NK-92 treated with Interleukin-12 subunit alpha and Interleukin-12 subunit beta, amount 100 ng/mL, for 24 hours (cell line): ENCODE measurements at places on chromosomes 4 and X.

- no peak for DNase-seq
Observed at GRCh38 chrX:15576019-15576418, 24.7 kb downstream of the ACE2 start.

DNA sequence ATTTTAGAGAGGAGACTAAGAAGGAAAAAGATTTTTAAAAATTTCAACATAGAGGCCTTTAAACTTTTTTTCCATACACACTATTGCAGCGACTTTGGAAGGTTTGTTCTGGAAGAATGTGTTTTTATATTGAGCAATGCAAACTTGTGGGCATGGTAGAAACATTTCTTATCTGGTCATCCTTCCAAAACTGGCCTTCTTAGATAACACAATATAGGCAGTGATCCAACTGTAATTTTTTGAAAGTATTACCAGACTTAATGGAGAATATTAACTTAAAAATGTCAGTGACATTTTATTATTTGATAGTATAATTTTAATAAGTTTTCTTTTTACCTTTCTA lies 25.6 kb downstream of the FHDC1 start:
- no peak for DNase-seq

DNA sequence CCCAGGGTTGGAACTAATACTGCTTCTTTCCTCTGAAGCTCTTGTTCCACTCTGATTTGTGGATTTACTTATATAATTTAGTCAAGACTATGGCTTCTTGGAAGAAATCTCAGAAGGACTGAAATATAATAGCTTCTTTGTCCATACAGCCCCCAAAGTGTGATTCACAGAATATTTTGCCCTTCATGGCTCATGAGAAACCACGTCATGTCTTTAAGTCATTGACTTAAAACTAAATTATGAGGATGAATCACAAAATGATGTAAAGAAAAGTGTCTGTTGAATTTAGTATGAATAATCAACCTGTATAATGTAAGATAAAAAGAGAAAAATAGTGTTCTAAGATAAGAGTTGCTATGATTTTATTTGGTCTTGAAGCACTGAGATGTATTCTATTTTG lies 43.3 kb upstream of the AGA start:
- no peak for DNase-seq

- DNase-seq: peak; percentile 27
Observed at GRCh38 chr4:62402088-62402806, 1202.1 kb downstream of the ADGRL3 start.

- DNase-seq: no peak
Observed at GRCh38 chrX:12611471-12611870, 179.7 kb upstream of the PRPS2 start.

DNA sequence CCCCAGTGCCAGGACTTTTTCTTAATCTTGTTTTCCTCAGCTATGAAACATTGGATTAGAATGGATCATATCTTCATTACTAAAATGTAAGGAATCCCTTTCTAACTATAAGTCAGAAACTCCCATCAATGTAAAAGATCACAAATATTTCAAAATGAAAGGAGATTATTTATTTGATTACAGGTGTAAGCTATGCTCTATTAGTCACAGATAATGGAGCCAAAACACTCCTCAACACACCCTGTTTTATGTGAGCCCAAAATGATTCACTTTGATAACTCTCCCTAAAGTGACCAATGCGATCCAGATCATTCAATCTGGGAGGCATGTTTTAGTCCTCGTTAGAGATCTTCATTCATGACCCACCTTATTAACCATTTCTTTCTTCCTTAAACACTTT lies 566.7 kb upstream of the TENM3 start:
- no peak for DNase-seq

DNA sequence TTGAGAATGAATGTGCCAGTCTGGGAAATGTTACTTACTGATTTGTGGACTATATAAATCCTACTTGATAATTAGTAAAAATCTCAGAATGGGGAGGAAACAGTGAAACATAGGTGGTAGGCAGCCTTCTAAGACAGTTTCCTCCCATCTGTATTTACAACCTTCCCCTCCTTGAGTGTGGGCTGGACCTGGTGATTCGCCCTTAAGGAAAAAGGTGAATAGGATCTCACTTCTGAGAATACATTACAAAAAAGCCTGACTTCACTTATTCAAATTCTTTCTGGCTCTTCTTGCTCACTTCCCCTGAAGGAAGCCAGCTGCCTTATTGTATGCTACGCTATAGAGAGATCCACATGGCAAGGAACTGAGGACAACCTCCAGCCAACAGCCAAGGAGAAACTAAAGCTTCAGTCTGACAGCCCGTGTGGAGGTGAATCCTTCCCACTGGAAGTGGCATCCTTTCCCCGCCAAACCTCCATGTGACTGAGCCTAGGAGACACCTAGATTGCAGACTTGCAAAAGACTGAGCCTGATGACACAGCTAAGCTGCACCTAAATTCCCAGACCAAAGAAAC lies 585.0 kb downstream of the STPG2 start:
- DNase-seq: no peak

- DNase-seq: no peak
Observed at GRCh38 chrX:97306771-97307470, 423.2 kb downstream of the RPA4 start.

GRCh38 chr4:113718252-113718651 lies 43.3 kb downstream of the CAMK2D start:
- DNase-seq: no peak

- no peak for DNase-seq
Observed at GRCh38 chr4:163588532-163588931, 94.0 kb downstream of the TMA16 start.

DNA sequence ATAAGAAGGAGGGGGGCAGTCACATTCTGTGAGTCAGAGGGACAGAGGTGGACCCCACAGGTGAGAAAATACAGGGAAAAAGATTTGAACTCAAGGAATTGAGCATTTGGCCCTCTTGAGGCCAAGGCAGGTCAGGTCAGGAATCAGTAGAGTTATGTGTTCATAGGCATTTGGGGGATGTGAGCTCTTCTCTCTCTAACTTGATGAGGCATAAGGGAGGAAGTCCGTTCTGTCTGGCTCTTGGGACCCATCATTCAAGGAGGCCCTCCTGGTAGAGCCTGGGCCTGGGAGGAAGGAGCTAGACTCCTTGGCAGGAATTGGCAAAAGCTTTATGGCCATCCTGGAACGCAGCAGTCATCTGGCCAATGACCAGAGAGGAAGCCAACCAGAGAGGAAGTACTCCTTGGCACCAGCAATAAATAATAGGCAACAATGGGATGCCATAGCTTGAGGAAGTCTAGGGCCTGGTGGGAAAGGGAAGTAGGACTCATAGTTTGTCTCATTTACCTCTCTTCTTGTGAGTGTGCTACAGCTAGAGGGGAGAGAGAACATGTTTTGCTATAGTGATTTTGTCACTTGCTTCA lies 53.0 kb downstream of the MSN start:
- no peak for DNase-seq

DNA sequence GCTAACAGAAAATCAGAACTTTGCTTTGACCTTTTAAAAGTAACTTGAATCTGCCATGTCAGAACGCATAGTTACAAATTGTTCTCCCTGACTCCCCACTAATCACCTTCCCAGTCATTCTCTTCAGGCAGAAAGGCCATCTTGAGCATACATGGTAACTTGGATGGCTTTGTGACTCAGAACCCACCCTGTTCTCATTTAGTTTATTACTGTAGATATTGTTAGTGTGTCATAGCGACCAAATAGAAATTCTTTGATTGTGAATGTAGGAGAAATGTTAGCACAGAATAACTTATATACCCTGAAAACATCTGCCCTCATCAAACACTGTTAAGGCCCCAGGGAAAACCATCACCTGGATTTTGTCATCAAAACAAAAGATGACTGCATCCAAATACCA lies 382.0 kb downstream of the MAGEB5 start:
- no peak for DNase-seq

GRCh38 chr4:55159851-55160250 lies 34.5 kb upstream of the KDR start:
- DNase-seq: no peak
